ENCODE measurements at places on chromosomes 3 and 15.

GRCh38 chr3:140845882-140846281 lies 95.8 kb upstream of the SLC25A36 start:
- no peak for DNase-seq

GRCh38 chr3:17967111-17967510 lies 224.7 kb upstream of the TBC1D5 start:
- no peak for DNase-seq

- DNase-seq: no peak
Measured at GRCh38 chr3:89565098-89565497, 457.7 kb downstream of the EPHA3 start.

GRCh38 chr3:187919544-187919943 lies 174.3 kb upstream of the BCL6 start:
- no peak for DNase-seq

DNA sequence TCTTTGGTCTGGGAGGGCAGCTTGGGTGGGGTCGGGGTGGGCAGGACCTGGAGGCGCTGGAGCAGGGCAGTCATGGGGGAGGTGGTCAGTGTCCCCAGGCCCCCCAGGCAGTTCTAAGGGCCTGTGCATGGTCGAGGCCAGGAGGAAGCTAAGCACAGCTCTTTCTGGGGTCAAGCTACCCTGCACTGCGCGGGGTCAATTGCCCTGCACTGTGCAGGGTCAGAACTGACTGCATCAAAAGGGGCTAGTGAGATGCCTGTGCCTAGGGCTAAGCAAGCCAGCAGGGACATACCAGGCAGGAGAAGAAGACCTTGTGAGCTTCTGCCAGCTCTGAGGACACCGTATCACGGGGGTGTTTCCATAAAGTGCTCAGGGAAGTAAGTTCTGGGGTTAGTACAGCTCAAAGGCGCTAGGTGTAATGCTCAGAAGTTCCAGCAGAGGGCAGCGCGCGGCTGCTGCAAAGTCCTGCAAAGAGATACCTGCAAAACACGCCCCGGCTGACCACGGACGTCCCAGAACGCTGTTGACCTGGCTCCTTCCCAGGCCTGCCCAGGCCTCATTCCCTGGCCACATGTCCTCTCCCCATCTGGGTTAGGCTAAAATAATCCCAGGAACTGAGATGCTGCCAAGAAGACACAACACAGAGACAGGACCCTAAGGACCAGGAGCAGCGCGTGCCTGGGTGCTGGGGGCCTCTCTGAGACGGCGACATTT lies 18.8 kb upstream of the IQSEC1 start:
- peak; percentile 19 for DNase-seq

GRCh38 chr3:194876403-194877095 lies 190.9 kb downstream of the FAM43A start:
- no peak for DNase-seq

GRCh38 chr3:28850186-28850585 lies 430.7 kb upstream of the RBMS3 start:
- no peak for DNase-seq

DNA sequence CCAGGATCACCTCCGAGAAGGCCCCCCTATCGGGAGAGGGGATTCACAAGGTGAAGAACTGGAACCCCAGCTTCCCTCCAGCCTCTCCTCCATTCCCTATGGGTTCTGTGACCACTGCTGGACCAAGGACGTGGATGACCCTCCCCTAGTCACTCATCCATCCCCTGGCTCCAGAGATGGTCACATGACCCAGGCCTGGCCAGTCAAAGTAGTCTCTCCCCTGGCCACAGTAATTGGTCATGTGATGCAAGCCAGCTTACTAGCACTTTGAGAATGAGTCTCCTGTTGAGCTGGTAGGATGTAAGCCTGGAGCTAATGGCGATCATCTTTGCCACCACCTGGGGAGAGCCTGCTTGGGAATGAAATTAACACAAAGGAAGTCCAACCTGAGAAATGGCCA lies 3.9 kb downstream of the CAMK1 start:
- DNase-seq: no peak

- no peak for DNase-seq
Measured at GRCh38 chr3:141686466-141687291, 51.4 kb upstream of the RNF7 start.

- no peak for DNase-seq
Measured at GRCh38 chr3:160928183-160928726, 172.2 kb downstream of the PPM1L start.

GRCh38 chr3:37667335-37667734 lies 194.3 kb upstream of the CTDSPL start:
- no peak for DNase-seq

GRCh38 chr15:38414357-38414756 lies 39.6 kb upstream of the FAM98B start:
- no peak for DNase-seq

GRCh38 chr3:151123827-151124226 lies 38.4 kb downstream of the MED12L start:
- no peak for DNase-seq

GRCh38 chr3:71726146-71726545 lies 944 bp upstream of the EIF4E3 start:
- DNase-seq: no peak

DNA sequence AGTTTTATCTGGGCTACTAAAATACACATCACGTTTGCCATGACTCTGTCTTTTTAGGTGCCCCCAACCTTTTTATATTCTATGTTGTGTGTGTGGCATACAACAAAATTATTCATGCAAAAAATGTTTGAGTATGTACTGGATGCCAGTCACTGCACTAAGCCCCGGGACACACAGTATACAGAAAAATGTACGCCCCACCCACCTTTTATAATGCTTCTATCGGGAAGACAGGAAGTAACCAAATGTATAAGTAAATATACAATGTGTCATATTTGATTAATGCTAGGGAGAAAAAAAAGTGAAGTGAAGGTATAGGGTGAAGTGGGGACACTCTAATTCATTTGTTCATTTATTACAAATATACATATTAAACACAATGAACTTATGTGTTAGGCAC lies 503.4 kb upstream of the MDFIC2 start:
- DNase-seq: no peak

GRCh38 chr15:52134502-52135144 lies 22.0 kb upstream of the BCL2L10 start:
- DNase-seq: no peak

DNA sequence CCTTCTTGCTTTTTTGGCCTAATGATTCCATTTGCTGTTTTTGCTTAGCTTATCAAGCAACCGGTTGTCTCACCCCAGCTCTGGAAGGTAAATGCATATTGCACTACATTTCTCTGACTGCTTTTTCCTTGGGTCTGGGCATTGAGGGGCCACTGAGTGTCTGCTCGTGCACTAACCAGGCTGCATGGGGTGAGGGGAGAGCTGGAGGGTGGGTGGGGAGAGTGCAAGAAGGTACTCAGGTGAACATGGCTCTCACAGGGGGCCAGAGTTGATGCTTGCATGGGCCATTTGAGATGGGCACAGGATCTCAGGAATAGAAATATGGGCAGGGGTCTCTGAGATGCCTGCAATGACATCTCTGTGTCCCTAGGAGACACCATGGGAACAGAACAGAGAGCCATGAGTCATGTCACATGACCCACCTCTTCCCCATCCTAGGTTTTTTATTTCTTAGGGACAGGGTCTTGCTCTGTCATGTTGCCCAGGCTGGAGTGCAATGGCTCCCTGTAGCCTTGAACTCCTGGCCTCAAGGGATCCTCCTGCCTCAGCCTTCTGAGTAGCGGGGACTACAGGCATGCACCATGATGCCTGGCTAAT lies 6.2 kb downstream of the ALPK3 start:
- no peak for DNase-seq

- DNase-seq: no peak
Measured at GRCh38 chr3:8512234-8512633, 10.6 kb downstream of the LMCD1 start.

GRCh38 chr3:42961633-42962032 lies 17.5 kb upstream of the GASK1A start:
- peak; percentile 8 for DNase-seq

DNA sequence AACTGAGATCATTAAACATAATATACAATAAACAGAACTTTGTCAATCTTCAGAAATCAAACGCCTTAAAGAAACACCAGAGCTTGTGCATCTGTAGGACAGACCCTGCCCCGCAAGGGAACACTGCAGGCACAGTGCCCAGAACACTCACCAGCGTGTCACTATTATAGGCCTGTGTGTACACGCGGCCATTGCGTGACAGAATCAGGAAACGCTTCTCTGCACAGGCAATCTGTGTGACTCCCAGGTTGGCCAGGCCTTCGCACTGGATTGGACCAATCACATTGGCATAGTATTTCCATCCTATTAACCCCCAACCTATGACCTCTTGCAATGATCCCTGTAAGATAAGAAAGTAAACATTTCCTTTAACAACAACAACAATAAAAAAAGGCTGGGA lies 52.9 kb downstream of the HERC2 start:
- DNase-seq: no peak

- no peak for DNase-seq
Measured at GRCh38 chr3:19012846-19013245, 135.5 kb upstream of the KCNH8 start.

GRCh38 chr3:8164145-8164544 lies 337.5 kb upstream of the LMCD1 start:
- DNase-seq: no peak

DNA sequence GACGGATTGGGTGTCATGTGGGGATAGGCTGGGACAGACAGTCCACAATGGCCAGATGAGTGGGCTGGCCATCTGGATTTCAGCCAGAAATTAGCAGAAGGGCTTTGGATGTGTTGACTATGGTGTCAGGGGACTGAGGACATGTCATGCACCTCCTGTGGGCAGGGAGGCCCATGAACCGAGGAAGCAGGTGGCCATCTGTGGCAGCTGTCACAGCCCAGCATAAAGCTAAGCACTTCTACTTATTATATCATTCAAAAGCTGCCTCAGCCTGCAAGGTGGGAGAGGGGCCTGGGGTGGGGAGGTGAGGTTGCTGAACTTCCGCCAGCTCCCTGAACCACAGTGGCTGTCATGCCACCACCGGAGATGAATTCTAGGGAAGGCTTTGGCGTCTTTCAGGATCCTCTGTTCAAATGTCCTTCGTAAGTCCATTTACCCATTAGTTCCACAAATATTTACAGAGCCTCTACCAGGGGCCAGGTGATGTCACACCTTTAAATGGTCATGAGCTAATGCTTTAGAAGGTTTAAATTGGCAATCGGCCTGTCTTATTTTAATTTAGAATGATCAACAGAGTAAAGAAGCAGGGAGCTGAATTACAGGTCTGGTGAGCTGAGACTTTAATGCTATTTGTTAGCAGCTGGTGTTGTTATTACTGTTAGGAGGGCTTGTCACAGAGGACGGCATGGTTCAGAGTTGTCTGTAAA lies 23.6 kb upstream of the CAV3 start:
- DNase-seq: no peak

DNA sequence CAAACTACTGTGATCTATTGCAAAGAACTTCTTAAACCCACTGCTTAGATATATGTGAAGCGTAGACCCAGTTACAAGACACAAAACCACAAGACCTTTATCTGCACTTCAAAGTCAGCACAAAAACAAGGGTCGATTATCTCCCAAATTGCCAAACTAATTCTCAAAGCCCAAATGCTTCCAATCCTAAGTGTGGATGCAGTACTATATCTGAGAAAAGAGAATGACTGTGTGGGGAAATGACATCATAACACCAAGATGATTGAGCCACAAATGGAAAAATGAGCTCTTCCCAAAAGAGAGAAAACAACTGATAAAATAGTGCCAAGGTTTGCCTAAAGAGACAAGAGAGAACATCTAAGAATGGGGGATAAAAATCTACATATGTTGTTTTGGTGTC lies 86.2 kb downstream of the MEIS2 start:
- no peak for DNase-seq

DNA sequence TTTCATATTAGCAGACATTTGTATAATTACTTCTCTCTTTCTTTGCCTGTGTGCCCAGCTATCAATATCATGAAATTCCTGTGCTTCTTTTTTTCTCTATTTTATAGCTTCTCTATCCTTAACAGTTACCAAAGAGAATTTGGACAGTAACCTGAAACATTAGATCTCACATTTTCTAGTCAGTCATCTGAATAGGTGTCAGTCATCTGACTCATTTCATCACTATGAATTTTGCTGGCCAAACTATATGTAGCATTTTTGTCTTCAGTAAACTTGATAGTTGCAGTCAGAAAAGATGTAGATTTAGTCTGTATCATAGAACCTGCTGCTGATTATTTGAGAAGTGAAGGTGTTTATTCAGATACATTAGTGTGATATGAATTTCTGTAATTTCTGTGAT lies 52.6 kb downstream of the HMG20A start:
- DNase-seq: no peak

DNA sequence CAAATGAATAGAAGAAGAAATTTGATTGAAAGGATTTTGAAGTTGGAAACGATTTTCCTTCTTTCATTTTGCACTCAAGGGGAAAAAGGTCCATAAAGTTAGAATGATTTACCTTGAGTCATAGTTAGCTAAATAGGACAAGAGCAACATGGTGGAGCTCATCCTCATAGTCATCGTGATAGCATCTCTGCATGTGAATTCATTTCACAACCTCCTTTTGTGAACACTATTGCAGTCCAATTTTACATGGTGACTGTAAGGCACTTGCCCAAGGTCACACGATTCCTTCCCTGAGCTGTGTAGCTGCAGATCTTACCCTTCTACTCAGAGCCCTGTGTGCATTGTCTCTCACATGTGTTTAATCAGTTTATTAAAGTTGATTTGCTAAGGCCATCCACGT lies 359.8 kb upstream of the C2CD4B start:
- DNase-seq: no peak

- DNase-seq: peak; percentile 80
Measured at GRCh38 chr15:38864827-38865581, 300.4 kb upstream of the RASGRP1 start.

GRCh38 chr3:61505197-61505596 lies 56.2 kb upstream of the PTPRG start:
- DNase-seq: no peak

All from non-pigmented ciliary epithelial cell (primary cell).